ENCODE measurements at places on chromosomes 16 and 17.

DNA sequence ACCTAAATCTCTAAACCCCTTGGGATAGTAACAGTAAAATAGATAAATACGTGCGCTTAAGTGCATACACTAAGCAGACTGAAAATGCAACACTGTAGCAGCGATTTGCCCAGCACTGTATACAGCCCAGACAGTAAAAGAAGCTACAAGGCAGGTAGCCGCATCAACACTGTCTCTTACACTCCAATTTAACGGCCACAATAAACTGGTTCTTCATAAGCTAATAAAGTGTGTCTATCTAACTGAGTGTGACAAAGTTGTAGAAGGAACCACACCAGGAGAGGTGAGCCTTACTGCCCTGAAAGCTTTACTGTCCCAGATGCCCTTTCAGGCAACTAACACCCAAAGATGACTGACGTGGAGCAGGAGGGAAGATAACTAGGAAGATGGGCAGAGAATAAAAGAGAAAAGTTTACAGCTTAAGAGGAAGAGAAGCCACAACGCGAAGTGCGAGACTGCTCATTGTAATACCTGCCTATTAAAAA, 847 bp downstream of the ZDHHC7 start:
- DNase-seq, result no peak

DNA sequence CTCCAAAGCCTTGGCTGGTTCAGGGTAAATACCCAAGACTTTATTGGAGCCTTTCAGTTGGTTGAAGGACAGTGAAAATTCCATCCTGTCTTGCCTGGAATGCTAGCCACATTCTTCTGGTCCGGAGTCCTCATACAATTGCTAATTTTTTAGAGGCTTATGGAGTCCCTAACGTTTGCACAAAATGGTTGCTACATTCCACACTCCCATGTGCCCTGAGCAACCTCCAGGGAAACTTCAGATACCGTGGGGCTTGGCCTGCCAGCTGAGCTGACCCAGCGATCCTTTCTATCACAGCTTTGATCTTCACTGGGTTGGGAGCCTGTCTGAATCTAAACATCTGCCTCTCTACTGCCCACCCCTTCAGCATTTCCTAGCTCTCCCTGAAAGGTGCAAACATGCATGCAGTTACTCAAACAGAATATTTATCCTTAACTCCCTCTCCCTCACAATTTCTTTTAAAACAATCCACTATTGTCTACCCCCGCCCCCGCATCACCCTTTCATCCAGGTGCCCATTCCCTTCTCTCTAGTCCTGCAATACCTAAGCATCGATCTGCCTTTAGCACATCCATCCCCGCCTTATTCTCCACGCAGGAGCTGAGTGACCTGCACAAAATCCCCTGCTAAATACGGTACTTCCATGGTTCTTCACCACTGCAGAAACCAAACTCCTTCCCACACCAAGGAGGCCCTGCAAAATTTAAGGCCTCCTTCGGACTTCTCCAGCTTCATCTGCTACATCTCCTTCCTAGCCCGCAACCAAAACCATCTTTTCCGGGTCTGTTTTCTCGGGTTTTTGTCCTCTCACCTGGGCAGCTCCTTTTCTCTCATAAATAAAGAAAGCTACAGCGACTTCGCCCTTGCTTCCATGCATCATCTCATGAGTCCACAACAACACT, 810 bp upstream of the GAN start:
- DNase-seq, result no peak

DNA sequence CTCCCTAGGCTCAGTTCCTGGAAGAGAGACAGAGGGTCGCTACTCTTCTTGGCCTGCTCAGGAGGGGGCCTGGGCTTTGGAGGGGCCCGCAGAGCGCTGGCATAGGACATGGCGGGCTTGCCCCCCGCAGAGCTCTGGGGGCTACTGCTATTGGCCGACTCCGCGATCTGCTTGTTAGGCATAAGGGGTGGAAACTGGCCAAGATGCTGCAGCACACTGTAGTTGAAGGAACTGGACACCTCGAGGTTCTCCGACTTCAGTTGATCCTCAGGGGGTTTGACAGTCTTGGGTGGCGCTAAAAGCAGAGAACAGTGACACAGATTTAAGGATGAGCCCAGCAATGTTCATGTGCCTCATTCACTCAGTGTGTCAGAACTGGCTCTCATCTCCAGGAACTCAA, 33.9 kb downstream of the CACNG1 start:
- no peak for DNase-seq

DNA sequence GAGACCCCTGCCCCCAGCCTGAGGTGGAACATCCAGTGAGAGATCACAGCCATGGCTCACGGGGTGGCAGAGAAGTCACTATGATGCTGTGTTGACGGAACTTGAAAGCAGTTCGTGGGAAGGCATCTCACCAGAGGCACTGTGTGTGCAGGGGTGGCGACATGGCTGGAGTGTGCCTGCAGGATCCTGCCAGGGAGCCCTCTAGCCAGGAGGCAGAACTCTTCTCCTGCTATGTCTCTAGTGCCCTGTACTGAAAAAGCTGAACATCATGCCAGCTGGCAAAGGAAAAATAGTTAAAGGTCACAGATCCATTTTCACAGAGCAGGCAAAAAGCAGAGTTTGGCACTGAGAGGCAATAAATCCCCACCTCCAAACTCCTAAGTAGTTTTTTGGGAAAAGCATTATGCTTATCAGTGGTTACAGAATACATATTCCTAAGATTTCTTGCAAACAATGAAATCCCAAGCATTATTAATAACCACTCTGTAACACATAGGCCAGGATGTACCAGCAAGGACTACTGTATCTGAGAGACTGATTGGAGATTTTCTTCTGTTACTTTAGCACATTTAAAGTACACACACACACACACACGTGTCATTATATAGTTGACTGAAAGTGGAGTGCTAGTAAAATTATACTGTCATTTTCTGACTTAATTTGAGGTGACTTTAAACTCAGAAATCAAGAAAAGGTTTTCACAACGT, 36.8 kb downstream of the TNRC6C start:
- peak; percentile 22 for DNase-seq

DNA sequence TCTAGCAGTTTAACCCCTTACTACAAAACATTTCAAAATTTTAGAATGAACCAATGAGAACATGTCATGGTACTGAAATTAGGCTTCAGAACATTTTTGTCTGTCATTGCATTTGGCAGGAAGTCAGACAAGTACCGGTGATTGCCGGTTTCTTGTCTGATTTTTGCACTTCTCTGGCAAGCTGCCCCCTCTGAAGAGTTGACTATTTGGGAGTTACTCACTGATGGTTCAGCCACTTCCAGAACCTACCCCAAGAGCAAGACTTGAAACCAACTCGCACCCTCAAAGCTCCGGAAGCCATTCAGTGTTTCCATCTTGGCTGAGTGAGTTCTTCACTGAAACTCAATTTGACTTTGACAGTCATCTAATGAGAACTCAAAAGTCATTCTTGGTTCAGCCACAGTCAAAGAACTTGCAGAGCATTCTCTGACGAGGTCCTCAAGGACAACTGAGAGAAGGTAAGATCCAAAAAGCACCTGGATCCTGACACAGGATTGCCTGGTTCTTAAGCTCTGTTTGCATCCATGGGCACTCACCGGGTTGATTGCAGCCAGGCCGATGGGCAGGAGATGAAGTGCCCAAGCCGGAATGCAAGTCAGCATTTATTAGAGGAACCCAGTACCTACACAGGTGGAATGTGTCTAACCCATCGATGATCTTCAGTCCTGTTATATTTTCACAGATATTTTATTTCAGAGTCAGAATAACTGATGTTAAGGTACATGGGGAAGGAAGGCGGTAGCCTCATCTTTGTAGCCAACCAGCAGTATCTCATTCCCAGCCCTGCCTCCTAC, 93.6 kb downstream of the USP22 start:
- no peak for DNase-seq

DNA sequence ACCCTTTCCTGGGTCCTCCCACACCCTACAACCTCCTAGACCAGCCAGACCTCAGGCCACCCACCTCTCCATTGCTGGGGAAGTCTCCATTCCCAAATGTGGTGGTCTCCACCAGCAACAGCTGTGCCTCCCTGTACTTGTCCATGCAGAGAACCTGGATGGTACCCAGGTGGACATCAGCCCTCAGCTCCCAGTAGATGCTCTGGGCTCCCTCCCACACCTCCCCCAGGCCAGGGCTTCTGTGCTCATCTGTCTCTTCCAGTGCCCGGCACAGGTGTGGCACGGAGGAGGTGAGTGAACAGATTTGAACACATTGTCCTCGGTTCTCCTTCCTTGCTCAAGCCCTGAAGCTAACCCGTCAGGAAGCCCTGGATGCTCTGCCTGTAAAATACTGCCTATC, 34.6 kb downstream of the LGALS9 start:
- no peak for DNase-seq

DNA sequence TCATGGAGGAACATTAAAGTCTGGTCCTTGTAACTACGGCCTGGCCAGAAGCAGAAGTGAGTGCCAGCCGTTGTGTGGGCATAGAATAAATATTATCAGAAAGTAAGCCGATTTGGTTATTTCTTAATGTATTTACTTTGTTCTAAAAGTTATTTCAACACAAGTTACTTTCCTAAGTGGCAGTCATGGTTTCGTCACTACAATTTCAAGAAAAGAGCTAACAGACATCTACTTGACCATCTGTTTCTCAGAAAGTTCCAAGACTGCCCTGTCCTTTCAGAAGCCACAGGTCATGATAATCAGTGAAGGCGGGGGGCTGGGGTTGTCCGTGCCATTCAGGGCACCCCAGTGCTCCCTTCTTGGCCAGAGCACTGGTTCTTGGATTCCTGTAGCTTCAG, 14.9 kb upstream of the FASN start:
- DNase-seq, result no peak

GRCh38 chr16:4936181-4936990, 562 bp downstream of the PPL start:
- no peak for DNase-seq

DNA sequence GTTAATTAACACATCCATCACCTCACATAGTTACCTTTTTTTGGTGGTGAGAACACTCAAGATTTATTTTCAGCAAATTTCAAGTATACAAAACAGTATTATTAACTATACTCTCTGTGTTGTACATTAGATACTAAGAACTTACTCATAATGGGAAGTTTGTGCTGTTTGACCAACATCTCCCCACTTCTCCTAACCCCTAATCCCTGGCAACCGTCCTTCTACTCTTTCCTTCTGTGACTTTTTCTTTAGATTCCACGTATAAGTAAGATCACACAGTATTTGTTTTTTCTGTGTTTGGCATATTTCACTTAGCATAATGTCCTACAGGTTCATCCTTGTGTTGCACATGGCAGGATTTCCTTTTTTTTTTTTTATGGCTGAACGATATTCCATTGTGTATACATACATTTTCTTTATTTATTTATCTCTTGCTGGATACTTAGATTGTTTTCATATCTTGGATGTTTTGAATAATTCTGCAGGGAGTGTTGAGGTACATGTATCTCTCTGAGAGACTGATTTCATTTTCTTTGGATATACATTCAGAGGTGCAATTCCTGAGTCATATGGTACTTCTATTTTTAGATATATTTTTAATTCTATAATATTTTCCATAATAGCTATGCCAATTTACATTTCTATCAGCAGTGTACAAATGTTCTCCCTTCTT, 19.0 kb downstream of the PPM1D start:
- DNase-seq, result no peak

DNA sequence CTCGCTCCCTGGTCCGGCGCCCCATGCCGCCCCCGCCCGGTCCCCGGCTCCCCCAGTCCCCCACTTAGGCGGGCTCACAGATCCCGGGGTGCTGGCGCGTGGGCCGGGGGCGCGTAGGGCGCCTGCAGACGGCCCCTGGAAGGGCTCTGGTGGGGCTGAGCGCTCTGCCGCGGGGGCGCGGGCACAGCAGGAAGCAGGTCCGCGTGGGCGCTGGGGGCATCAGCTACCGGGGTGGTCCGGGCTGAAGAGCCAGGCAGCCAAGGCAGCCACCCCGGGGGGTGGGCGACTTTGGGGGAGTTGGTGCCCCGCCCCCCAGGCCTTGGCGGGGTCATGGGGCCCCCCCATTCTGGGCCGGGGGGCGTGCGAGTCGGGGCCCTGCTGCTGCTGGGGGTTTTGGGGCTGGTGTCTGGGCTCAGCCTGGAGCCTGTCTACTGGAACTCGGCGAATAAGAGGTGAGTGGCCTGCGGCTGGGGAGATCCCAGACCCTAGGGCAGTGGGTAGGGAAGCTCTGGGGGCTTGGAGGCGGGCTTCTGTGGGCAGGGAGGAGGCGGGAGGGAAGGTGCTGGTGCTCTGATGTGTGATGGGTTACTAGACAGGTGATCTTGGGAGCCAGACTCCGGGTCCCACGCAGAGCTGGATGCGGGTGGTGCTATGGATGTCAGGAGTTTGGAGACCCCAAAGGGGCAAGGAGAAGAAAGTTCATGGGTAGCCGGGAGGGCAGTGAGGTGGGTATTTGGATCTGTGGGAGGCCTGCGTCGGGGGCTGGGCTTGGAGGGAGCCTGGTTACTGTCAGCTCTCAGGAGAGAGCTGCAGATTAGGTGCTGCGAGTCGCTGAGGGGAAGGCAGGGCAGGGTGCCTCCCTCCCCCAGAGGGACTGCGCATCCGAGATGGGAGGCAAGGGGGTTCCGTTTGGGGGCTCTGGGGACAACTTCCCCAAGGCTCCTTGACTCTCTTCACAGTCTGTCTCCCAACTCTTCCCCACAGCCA, 560 bp downstream of the EFNB3 start:
- DNase-seq, result peak; percentile 17

- DNase-seq, result peak; percentile 23
Measured at GRCh38 chr17:4444782-4445473, 11.2 kb downstream of the SPNS3 start.

DNA sequence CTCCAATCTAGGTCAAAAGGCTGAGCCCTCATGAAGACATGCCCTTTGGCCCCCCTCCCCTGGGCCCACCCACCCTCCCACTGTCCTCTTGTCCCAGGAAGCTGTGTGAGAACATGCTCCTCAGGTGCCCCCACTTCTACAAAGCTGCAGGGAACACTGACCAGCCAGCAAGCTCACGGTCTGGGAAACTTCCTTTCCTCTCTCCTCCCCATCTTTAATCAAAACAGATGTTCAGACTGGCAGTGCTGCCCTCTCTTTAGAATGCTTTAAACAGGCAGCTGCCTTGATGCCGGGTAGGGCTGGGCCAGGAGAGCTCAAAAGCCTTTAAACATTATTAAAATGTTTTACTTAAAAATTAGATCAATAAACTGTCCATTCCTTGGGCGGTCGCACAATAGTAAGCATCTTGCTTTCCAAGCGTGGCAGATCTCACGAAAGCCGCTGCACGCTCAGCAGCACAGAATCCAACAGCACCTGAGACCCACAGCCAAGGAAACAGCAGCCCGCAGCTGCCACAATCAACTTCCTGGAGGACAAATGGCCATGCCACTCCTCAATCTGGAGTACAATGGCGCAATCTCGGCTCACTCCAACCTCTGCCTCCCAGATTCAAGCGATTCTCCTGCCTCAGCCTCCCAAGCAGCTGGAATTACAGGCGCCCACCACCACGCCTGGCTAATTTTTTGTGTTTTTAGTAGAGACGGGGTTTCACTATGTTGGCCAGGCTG, 399.2 kb downstream of the SLC39A11 start:
- peak; percentile 66 for DNase-seq

- no peak for DNase-seq
Measured at GRCh38 chr16:69745232-69745612, 9.5 kb downstream of the NOB1 start.

All from muscle of leg (tissue), 16 donors.